Stimulated activated CD4-positive, alpha-beta T cell treated with anti-CD3 and anti-CD28 coated beads, TNF-alpha, amount 100 ng/mL, for 1 hour (primary cell): ENCODE measurements at places on chromosomes 12 and 14.

GRCh38 chr14:57656853-57657252 lies 163.2 kb upstream of the CCDC198 start:
- DNase-seq: no peak

DNA sequence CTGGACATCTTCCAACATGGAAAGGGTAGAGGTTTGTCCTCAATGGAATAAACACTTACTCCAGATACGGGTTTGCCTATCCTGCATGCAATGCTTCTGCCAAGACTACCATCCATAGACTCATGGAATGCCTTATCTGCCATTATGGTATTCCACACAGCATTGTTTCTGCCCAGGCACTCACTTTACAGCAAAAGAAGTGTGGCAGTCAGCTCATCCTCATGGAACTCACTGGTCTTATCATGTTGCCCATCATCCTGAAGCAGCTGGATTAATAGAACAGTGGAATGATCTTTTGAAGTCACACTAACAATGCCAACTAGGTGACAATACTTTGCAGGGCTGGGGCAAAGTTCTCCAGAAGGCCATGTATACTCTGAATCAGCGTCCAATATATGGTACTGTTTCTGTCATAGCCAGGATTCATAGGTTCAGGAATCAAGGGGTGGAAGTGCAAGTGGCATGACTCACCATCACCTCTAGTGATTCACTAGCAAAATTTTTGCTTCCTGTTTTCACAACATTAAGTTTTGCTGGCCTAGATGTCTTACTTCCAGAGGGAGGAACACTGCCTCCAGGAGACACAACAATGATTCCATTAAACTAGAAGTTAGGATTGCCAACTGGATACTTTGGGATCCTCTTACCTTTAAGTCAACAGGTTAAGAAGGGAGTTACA lies 140.4 kb downstream of the SLC35F4 start:
- no peak for DNase-seq

DNA sequence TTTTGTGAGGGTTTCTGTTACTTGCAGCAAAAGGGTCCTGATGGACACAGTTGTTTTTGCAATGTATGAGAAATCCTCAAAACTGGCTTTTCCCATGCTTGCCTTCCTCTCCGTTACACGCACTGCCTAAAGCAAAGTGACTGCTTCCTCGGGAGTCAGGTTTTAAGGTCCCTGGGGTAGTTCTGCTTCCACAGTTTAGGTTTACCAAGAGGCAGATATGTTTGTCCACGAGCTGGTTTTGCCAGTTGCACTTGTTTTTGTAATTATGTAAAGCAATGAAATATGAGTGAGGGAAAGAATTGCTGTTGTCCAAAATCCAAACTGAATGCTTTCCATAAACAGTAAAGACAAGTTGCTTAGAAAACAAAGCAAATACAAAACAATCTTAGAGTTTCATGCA lies 290.7 kb upstream of the AMIGO2 start:
- no peak for DNase-seq

- no peak for DNase-seq
These were observed 4.2 kb downstream of the VASH1 start for GRCh38 chr14:76765461-76765931.

DNA sequence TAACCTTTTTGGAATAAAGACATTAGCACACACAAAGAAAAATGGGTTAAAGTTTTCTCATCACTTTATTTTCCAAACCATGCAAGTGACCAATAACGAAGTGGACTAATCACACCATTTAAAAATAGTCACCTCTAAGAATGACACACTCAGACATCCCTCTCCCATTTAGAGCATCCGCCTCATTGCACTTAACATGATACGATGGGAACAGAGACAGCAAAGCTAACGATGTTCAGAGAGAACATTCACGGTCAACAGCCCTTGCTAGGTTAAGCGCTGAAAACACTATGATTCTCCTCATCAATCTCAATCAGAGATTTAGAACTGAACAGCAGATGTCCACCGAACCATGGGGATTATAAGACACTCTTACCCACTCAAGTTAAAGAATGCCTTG lies 35.8 kb downstream of the NIN start:
- DNase-seq: no peak

DNA sequence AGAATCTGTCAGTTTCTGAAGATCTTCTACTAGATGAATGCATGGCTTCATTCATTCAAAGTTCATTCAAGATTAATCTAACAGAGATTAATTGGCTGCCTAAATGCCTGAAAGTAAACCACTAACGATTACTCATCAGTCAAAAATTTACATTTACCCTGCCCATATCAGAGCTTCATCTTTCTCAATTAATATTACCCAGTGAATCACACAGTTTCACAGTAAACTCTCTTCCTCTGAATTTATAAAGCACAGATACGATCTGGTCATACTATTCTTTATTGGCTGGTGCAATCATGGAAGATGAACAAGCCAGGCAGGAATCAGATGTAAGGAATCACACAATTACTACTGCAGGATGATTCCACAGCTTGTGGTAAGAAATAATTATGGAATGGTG lies 377.7 kb downstream of the SLC16A7 start:
- DNase-seq: no peak
